ENCODE measurements at places on chromosomes 5 and 9.

- DNase-seq, result no peak
These were observed 36.3 kb upstream of the FGF1 start for GRCh38 chr5:142722146-142722545.

- no peak for DNase-seq
These were observed 159.8 kb downstream of the SLF1 start for GRCh38 chr5:94778299-94778698.

GRCh38 chr9:127295005-127295404 is 30.4 kb downstream of the GARNL3 start:
- no peak for DNase-seq

- no peak for DNase-seq
These were observed 27.8 kb upstream of the CSF1R start for GRCh38 chr5:150114102-150114641.

DNA sequence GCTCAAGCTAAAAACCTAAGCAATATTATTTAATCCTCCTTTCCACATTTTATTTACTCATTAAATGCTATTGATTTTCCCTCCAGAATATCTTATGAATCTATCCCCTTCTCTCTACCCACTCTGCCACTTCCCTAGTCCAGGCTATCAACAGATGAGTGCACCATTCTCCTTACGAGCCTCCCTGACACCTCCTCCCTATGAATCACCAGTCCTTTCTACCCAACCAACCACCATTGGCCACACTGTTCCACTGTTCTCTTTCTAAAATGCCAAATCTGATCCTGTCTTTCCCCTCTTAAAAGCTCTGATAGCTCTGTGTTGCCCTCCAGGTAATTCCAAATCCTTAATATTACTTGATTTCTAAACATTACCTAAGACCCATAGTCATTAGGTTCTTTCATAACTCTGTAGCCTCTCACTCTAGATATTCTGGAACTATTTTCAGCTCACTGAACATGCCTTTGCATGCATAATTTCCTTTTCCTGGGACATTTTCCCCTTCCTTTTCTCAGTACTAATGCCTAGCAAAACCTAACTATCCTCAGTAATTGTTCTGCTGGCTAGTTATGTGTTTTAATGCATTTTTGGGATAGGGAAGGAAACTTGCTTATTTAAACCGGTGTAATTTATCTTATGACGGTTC is 126.3 kb downstream of the UNC13B start:
- DNase-seq, result no peak

GRCh38 chr9:123401879-123402513 is 46.0 kb downstream of the CRB2 start:
- no peak for DNase-seq

DNA sequence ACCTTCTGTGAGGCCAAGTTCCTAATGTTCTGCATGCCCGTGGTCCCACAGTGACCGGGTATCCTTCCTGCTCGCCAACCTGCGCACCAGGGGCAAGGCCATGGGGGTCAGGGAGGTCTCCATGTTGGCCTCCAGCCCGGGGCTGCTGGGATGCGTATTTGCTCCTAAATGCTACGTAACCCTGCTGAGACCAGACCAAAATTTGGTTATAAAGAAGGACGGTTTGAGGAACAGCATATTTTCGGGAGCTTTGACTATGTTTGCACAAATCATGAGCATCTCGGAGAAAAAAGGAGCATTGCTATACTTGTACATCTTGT is 35.7 kb upstream of the CLK4 start:
- no peak for DNase-seq

DNA sequence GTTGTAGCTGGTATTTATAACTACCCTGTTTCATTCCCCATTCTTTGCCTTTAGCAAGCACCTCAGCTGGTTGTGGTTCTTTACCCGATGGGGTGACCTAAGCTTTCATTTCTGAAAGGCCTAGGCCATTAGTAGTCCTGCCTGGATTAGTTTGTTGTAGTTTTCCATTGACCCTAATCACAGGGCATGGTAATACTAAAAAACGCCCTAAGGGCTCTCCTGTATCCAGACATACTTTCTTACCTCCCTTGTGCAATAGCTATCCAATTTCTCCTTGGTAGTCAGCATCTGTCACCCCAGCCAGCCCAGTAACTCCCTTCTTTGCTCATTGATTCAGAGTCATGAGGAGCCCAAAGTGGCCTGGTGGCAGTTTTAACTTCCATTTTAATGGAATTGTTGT is 24.0 kb downstream of the TMOD1 start:
- no peak for DNase-seq

GRCh38 chr5:177361418-177362291 is 3.9 kb downstream of the RGS14 start:
- DNase-seq, result no peak

- no peak for DNase-seq
These were observed 551.2 kb upstream of the KLF4 start for GRCh38 chr9:108040783-108041182.

DNA sequence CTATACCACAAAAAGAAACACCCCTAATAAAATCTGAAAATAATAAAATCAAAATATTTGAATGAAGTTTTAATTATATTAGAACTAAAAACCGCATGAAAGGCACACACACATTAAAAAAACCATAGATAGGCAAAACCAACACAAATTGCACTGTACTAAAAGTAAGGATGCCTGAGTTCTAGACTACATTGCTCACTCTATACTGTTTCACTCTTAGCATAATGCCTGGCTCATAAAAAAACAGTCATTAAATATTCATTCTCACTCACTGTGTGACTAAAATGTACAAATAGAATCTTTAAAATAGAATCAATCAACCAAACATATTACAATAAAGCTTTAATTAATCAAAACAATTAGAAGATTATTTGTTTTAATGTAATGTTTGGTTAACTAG is 41.7 kb downstream of the CETN3 start:
- no peak for DNase-seq

GRCh38 chr5:96124589-96124988 is 162.9 kb upstream of the ELL2 start:
- no peak for DNase-seq

DNA sequence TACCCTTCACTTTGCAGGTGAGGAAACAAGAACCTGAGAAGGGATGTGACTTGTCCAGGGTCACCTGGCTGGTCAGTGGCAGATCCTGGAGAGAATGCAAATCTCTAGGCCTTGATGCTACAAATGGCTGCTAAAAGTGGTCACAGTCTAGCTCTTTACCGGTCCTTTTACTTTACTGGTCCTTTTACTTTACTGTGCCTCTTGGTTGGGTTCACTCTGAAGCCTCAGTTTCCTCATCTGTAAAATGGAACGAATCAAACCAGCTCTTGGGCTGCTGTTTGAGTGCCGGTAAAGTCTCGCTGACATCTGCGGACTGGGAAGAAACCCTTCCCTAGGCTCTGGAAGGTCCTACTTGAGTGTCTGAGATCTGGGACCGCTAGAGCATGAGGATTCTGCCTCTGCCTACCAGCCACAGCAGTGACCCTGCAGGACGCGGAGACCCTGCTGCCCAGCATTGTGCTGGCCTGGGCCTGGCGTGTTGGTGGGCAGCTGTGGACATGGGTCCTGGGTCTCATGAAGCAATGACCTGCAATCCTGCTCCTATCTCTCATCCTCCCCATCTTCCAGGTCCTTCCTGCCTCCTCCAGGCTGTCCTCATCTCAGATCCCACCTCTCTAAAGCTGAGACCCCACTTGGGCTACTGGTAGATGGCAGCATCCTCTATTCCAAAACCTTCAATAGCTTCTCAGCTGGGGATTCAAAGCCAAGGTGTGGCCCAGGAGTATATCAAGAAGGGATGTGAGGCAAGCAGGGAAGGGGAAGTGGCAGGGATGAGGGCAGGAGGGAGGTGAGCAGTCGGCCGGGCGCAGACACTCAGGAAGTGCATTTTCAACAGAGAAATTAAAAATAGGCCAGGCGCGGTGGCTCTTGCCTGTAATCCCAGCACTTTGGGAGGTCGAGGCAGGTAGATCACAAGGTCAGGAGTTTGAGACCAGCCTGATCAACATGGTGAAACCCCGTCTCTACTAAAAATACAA is 13.3 kb downstream of the CORO2A start:
- no peak for DNase-seq

GRCh38 chr5:72799721-72800120 is 16.7 kb upstream of the TNPO1 start:
- DNase-seq, result no peak

GRCh38 chr5:124132843-124133242 is 613.6 kb downstream of the ZNF608 start:
- DNase-seq, result no peak

All from effector memory CD4-positive, alpha-beta T cell (primary cell).